Right ventricle myocardium superior (tissue), 1 donor: ENCODE measurements at places on chromosomes 16 and 17. TPM values are rescaled to one million over a fixed set of nuclear protein-coding genes. Genes with fewer than 3 reads are reported as not detected.

ZFPM1 gene
- total RNA-seq: 3.6 TPM

NRN1L gene
- total RNA-seq: not detected

ASB16 gene
- total RNA-seq: 14.8 TPM

TP53TG3F gene
- total RNA-seq: not detected

MYH8 gene
- total RNA-seq: not detected

NR1D1 gene
- 21.1 TPM for total RNA-seq

WFIKKN1 gene
- 0.13 TPM for total RNA-seq

GRCh38 chr17:70767102-70767701 lies 597.9 kb downstream of the KCNJ2 start:
- DNase-seq: no peak

DNA sequence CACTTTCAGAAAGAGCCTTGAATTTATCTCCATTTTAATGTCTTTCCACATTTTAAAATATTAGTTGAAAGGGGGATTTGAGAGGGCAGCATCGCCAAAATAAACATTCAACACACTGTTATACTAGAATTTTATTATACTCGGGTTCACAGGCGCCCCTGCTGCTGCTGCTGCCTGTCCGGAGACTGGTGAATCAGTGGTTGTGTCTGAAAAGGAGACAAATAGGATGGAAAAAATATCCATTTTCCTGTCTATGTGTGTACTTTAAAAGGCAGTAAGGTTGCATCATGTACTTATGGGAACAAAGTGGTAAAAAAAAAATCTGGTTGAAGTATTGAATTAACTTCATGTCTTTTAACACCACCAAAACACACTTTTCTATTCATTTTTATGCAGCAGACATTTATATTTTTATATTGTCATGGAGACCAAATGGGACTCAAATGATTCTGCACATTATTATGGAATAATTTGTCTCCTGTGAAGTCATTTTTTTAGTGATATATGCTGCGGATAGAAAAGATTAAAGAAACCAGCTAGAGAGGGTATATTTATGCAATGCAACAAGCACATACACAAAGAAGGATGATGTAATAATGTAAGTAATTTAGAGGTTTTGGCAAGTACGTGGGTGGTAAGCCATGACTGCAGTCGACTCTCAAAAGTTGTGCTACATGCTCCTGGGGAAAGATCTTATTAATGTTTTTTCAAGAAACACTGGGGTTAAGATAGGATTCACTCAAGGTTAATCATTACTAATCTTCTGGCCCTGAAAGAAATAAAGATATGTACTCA lies 759.0 kb upstream of the SOX9 start:
- no peak for DNase-seq

DNA sequence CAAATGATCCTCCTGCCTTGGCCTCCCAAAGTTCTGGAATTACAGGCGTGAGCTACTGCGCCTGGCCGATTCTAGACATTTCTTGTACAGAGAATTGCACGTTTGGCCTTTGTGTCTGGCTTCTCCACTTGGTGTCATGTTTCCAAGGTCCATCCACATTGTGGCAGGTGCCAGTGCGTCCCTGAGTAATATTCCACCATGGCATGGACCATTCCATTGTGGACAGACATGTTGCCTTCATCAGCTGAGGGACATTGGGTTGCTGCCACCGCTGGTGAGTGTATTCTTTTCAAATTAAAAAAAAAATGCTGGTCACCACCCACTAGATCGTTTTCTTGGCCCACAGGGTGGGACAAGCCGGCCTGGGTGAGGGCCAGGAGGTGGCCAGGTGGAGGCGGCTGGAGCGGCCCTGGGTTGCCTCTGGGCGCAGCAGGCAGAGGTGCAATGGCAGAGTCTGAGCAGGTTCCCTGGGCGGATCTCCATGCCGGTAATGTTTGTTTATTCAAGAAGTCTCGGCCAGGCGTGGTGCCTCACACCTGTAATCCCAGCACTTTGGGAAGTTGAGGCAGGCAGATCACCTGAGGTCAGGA lies 274.1 kb downstream of the SEC14L1 start:
- DNase-seq: no peak

DNA sequence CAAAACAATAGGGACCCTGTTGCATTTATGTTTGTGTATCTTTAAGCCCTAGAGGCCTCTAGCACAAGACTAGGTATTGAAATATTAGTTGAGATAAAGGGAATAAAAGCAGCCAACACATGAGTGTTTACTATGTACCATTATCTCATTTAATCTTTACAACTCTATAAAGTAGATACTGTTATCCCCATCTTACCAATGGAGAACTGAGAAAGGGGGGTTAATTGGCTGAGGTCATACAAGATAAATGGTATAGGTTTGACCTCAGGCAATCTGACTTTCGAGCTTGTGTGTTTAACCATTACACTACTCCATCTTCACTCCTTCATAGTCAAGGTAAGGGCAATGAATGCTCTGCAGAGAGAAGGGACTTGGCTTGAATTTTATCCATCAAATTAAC lies 26.3 kb upstream of the STAC2 start:
- DNase-seq: no peak

DNA sequence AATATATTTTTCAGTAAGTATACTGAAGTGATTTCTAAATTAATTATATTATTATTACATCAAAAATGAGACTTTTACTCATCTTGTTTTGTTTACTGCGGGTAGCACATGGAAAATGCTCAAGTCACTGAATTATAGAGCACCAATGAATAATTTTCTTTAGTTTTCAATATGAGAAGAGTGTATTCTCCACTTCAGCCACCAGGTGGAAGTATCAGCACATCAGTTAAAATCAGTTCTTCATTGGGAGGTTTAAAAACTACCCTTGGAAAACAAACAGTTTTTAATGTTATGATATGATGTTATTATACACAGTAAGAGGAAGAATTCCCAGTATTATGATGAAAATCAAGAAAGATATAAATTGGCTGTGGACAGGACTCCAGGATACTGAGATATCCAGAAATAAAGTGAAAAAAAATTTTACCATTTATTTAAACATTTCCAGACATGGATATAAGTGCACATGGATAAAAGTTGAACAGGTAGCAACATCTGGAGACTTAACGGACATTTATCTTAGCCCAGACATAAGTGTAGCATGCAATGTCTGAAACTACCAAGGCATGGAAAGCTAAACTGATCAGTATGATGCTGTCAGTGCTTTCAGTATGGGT lies 467.3 kb downstream of the KCNJ2 start:
- DNase-seq: no peak

GRCh38 chr17:66430846-66431795 lies 128.7 kb downstream of the PRKCA start:
- DNase-seq: no peak

- DNase-seq: no peak
These were observed 11.0 kb downstream of the EFTUD2 start for GRCh38 chr17:44887971-44888954.

DNA sequence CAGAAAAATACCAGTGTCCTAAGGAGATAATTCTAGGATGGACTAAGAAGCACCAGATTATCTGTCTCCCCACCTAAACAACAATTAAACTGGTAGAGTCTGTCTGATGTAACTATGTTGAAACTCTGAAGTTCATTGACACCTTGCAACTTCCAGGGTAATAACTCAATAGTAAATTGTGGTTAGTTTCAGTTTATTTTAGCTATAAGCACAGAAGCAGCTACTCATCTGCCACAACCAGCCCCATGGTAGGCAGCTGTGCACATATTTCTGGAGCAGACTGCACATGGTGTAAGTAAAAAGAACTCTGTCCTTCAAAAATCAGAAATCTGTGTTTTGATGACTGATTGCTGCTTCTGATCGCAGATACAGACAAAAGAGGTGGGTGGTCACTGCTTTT lies 852.1 kb downstream of the CDH11 start:
- DNase-seq: no peak

DNA sequence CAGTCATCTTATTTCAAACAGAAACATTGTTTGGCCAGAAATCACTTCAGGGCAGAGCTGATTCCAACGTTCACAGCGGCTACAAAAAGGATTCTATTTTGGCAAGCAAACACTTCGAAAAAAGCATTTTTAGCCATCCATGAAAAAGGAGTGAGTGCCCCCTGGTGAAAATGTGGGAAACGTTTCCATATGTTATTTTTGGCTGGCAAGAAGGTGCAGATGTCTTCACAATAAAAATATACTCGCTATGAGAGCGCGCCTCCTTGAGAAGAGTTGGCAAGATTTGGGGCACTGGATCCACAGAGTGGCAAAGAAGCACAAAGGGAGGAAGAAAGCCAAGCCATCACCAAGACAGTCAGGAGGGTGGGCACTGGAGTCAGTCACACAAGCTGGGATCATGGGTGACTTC lies 191.1 kb downstream of the CHD9NB start:
- DNase-seq: no peak

DNA sequence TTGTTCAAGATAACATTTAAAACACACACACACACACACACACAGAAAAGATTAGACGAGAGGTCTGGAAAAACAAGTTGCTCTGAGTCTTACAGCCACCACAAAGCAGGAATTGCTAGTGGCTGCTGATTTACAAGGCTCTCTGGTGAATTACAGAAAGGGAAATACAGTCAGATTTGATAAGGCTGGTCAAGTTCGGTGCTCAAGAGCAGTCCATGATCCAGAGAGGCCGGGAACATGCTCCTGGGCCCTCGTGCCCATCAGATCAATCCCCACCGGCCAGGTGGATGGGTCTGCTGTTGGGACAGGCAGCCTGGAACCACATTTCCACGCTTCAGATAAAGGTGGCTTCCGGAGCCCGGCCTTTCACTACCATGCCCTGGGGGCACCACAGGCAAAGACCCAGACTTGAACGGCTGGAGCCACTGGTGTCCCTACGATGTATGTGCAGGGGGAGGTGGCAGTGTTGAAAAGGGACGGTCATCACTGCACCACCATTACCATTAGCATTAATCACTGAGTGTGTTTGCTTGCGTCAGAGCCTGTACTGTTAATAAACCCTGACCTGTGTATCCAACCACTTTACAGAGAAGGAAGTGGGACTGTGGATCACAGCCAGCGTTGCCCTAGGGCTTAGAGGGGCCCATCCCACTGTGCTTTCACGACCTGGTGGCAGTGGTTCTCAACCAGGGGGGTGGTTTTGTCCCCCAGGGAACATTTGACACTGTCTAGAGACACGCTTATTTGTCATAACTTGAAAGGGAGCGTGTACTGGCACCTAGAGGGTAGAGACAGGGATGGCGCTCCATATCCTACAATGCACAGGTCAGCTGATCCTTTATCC lies 95.1 kb downstream of the XYLT1 start:
- no peak for DNase-seq

DNA sequence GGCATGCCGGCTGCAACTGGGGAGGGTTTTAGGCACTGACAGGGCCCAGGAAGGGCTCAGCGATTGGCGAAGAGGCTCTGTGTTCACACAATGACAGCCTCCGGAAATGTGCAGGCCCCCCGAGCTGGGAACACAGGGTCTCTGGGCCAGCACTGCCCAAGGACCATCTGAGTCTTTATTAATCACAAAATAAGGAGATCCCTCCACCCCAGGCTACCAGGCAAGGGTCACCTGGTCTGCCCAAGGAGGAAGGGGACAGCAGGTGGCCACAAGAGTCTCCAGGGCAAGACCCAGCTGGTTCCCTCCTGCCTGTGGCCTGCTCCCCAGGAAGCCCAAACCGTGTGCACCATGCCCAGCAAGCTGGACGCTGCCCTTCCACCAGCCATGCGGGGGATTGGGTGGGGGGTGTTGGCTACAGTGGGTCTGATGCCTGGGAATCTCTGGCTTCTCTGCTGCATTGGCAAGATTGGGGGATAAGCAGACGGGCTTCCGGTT lies 52.1 kb upstream of the TNRC6C start:
- no peak for DNase-seq

DNA sequence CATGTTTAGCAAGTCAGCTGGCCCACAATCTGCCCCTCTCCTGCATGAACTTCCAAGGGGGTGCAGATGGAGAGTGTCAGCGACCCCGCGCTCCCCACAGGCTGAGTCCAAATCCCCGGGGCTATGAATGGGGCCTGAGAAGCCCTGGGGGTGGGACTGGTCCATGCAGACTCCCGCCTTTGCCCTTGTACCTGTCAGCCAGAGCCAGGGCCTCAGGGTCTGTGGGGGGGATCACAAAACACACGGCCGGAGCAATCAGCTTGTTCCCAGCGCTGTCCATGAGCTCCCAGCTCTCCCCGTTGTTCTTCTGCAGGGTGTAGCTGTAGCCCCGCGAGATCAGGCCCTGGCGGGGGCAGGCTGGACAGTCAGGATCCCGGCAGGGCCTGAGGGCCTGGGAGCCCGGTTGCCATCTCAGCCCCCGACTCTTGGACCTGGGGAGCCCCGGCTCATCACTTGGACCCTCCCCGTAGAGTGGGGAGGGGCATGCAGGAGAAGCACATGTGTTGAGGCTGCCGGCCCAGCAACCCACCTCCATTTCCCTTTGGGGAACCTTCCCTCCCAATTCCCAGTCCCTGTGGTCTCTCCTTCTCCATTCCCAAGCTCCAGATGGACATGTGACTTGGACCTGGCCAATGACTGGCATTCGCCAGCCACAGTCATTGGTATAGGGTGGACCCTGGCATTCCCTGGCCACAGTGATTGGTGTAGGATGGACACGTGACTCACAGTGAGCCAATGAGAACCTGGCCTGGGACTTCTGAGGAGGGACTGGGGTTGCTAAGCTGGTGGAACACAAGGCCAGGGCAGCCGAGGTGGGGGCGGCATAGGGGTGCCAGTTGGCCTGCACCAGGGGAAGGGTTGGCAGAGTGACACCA lies 42.4 kb downstream of the PPL start:
- DNase-seq: no peak

GRCh38 chr17:17944242-17944641 lies 28.0 kb downstream of the TOM1L2 start:
- no peak for DNase-seq

DNA sequence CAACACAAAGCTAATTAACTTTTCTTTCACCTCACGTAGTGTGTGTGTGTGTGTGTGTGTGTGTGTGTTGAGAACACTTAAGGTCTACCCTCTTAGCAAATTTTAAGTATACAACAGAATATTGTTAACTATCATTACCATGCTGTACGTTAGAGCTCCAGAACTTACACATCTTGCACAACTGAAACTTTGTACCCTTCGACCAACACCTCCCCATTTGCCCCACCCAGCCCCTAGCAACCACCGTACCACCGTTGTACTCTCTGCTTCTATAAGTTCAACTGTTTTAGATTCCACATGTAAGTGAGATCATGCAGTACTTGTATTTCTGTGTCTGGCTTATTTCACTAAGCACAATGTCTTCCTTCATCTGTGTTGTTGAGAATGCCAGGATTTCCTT lies 28.1 kb upstream of the MLYCD start:
- no peak for DNase-seq

- DNase-seq: no peak
These were observed 149.7 kb downstream of the SNX29 start for GRCh38 chr16:12126091-12126806.
